Activated CD4-positive, alpha-beta memory T cell treated with anti-CD3 and anti-CD28 coated beads, Interleukin-2, amount 10 ng/mL, durations not matched to agents 7 days and 5 days (primary cell): ENCODE measurements at places on chromosomes 16 and 17. TPM values are rescaled to one million over a fixed set of nuclear protein-coding genes. Genes with fewer than 3 reads are reported as not detected.

The TNP2 gene
- not detected for total RNA-seq

The CEP295NL gene
- total RNA-seq: not detected

The IL17C gene
- 0.23 TPM for total RNA-seq

The TSPOAP1 gene
- 60.9 TPM for total RNA-seq

The HSPB9 gene
- total RNA-seq: 0.18 TPM

The ITGAD gene
- not detected for total RNA-seq

The SLC5A2 gene
- 0.25 TPM for total RNA-seq

The SCNN1G gene
- total RNA-seq: not detected

The CCL2 gene
- total RNA-seq: not detected

The P2RX1 gene
- 0.65 TPM for total RNA-seq

The KRTAP16-1 gene
- not detected for total RNA-seq

The PPP1R1B gene
- total RNA-seq: not detected

The GFER gene
- 32.0 TPM for total RNA-seq

The NXPH3 gene
- not detected for total RNA-seq

The OTOP3 gene
- total RNA-seq: not detected

The AOC2 gene
- total RNA-seq: 1.0 TPM

DNA sequence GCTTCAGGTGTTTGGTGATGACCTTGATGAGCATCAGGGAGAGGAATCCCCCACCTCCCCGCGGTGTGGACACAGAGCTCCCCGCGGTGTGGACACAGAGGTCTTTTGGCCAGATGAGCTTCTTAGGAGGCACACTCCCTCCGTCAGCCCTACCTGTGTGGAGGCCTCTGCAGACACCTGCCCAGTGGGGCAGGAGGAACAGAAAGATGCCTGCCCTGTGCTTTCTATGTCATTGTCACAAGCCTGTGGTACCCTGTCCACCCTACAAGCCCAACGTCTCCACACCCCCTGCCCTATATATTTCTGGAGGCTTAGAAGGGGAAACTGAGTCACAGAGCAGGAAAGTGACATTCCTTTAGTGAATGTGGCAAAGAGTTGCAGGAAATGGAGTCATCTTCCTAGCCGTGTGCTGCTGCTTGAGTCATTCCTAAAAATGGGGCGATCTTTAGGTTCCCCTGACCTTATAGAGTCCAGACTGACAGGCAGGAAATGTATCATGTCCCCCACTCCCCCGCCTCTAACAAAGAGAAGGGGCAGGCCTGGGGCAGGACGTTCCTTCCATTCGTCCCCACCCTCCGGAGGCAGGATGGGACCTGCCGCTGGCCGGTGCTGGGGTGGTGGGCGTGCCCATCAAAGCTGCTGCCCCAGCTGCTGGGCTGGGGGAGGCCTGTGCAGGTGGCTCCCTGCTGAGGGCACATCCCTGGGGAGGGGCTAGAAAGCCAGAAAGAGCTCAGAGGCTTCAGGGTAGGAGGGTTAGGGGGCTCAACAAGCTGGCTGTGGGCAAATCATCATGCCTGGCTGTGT lies 1.0 kb upstream of the C16orf74 start:
- no peak for DNase-seq

GRCh38 chr16:14003074-14003570 lies 68.0 kb upstream of the MRTFB start:
- no peak for DNase-seq

- DNase-seq: no peak
These were observed 15.2 kb downstream of the ARHGAP17 start for GRCh38 chr16:24999856-25000461.

GRCh38 chr16:11128211-11129141 lies 127.5 kb downstream of the SOCS1 start:
- DNase-seq: peak; percentile 55

- DNase-seq: peak; percentile 83
These were observed 6.6 kb downstream of the COX6A2 start for GRCh38 chr16:31421587-31421986.

GRCh38 chr17:59427425-59427921 lies 96.0 kb downstream of the YPEL2 start:
- DNase-seq: peak; percentile 29

- no peak for DNase-seq
These were observed 7.6 kb downstream of the CCDC102A start for GRCh38 chr16:57528499-57529390.

DNA sequence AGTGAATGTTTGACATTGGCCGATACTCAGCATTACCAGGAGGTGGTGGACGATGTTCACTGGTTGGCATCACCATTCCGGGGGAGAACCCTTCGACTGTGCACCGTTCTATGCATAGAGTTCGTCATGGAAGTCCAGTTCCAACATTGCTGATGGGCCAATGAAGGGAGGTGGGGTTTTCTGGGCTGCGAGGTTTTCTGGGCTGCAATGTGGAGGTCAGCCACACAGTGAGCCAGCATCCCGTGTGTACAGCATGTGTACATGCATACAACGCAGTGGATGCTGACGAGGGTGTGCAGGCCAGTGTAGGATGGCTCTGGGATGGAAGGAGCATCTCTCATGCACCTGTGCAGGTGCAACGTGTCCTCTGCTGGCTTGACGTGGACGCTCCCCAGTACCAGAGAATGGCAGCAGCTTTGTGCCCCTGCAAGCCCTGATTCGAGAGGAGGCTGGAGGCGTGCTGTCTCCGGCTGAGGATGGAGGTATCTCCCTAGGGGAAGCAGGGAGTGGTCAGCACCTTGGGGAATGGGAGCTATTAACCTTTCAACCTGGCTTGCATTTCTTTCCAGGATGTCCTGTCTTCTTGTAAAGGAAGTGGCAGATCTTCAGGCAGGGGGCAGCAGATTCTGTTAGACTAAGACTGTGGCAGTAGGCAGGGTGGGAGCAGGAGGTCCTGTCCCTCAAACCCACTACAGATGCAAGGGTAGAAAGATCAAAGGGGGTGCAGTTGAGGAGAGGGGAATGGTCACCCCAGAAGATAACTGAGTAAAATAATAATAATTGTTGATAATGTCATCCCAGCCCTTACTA lies 98.2 kb downstream of the CYLD start:
- no peak for DNase-seq

GRCh38 chr17:41784207-41784744 lies 2.2 kb downstream of the JUP start:
- no peak for DNase-seq

DNA sequence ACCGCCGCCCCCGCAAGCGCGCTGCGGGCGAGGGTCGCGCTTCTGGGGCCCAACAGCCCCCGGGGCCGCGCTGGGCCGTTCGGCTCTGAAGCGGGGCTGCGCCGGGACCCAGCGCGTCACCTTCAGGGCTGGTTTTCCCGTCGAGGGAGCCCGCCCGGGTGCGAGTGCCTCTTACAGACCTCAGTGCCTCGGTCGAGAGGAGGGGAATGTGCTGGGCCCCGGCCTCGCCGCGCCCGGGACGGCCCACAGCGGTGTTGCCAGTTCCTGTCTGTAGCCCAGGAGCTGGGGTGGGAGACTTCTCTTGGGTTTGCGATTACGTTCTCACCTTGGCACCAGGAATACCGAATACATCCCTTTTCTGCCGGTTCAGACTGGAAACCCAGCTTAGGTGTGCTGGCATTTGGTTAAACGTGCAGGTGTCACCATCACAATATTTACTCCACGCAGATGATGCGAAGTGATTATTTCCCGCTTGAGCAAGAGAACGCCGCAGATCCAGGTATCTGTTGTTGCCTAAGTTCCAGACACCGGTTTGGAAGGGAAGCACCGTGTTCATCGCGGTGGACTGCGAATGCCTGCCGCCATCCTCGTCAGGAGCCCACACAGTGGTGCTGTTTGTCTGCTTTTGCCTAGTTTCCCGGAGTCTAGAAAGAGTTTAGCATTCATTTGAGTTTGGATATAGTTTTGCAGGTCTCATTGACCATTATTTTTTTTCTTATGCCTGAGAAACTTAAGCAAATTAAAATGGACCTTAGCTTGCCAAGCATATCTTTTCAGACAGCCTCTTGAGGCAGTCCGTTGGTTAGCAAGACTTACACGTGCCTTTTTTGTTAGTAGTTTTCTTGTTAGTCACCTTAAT lies 914 bp downstream of the MAP1LC3B start:
- DNase-seq: peak; percentile 58

DNA sequence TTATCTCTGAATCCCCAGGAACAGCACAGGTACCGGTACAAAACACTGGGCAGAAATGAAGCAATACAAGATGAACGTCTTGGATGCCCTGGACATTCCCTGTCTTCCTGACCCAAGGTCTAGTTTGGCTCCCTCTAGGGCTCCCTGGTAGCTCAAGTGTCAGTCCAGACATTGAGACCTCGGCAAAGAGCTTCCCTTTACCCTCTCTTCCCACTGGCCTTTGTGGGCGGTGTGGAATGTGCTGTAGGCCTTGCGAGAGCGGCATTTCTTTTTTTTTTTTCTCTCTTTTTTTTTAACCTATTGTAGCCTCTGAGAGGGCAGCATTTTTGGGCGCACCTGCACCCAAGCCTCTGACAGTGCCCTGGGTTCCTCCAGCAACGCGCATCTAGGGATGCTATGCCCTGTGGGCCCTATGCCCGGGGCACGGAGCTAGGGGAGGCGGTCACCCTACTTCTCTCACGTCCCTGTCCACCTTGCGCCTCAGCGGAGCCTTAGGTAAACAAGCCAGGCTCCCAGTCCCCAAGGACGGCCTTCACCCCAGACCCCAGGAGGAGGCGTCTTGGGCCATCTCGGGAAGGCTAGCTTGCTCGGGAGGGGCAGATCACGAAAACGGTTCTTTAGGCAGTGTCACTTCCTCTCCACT lies 1.2 kb upstream of the NFATC3 start:
- no peak for DNase-seq

DNA sequence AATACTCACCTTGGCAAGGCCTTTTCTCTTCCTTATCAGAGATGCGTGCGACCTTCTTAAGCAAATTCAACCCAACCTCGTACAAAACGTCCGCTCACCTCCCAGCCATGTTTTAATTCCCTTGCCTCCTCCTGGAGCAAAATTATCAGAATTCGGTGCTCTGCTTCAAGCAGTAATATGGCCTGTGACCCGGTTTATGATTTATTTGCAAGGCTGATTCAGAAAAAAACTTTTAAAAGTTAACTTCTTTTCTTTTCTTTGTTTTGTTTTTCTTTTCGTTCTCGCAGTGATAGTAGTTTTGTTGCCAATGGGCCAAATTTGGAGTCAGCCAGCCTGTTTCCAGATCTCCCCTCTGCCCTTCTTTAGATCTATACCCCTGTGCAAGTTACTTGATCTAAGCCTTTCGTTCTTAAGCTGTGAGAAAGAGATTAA lies at the start of gene PHLPP2:
Gene PHLPP2 (minus strand): TSS at position 382 of the 432 bp plus-strand sequence. CDS start 9,906 bp downstream, outside the sequence.
- no peak for DNase-seq

DNA sequence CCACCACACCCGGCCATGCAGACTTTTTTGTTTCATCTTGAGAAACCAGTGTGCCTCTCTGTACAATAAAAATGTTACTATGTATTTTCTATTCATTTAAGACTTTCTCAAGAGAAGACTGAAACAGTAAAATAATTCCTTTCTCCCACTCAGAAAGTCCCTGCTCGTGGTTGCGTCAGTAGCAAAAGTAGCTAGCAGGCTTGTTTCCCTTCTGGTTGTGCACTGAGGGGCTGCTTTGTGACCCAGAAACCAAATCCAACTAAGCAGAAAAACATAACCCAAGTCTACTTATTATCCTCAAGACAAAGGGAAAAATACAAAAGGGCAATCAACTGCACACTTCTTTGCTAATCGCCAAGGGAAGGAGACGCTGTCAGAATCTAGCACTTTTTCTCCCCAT lies 3.4 kb upstream of the PNPO start:
- DNase-seq: no peak

DNA sequence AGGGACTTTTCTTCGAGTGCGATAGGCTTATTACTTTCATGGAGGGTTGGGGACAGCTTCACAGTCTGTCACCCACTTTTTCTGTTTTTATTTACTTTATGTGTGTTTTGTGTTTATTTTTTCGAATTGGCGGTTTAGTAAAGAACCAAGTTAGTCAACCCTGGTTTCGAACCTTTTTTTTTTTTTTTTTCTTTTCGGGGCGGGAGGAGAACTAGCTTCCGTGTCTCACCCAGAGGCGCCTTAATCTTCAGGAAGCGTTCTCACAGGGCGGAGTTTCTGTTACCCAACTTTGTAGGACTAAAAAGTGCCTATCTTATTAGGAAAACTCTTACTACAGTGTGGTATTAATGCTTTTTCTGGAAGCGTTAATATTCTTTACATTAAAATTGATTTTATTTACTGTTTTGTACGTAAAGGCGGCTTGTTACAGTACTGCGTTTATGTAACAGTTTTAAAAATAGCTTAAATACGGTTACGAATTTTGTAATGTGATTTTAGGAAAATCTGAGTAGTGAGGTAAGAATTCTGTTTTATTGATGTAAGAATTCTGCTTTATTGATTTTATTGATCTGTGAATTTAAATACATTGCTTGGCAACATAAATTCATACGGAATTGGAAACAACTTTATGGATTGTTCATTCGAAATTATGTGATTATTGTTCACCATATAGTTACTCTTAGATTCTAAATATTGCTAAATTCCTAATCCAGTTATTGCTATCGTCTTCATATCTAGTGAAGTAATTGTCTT lies 885 bp downstream of the ZNF207 start:
- DNase-seq: peak; percentile 55

GRCh38 chr17:4199818-4200402 lies 56.9 kb downstream of the CYB5D2 start:
- peak; percentile 43 for DNase-seq

GRCh38 chr17:21425321-21425720 lies 49.2 kb downstream of the KCNJ12 start:
- no peak for DNase-seq

DNA sequence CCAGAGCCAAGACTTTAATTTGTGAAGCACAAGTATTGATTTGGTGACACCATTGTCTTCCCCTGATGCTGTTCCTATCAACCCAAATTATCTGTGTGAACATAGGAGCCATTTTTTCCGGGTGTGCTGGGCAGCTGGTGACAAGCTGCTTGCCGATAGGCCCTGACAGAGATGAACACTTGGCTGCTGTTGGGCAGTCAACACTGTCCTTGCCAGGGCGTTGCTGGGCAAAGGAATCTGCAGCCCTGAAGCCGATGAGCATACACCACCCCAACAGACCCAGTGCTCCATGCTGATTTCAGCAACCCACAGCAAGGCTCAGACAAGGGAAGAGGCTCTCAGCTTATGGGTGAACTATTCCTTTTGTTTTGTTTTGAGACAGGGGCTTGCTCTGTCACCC lies 105.4 kb downstream of the YPEL2 start:
- no peak for DNase-seq
